ENCODE measurements at places on chromosomes 1 and 21.

- DNase-seq = no peak
Measured at GRCh38 chr1:59977075-59977410, 50.5 kb upstream of the CYP2J2 start.

DNA sequence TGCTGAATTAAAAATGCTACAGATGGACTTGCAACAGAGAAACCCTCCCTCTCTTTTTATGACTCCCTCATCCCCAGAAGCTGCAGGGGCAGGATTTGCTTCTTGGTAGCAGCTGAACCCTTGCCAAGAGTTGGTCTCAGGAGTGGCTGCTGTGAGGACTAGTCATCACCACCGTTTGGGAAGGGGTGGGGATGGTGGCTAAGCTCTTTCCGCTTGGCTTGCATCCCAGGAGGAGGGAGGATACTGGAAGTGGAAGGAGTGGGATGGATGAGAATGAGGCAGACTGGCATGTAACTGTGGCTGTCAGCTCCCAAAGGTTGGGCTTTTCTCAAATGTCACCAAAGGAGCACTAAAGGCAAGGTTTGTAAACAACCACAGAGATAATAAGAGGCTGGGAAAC is 50.8 kb upstream of the COL24A1 start:
- DNase-seq = no peak

GRCh38 chr1:241837416-241837815 is 10.6 kb upstream of the EXO1 start:
- no peak for DNase-seq

DNA sequence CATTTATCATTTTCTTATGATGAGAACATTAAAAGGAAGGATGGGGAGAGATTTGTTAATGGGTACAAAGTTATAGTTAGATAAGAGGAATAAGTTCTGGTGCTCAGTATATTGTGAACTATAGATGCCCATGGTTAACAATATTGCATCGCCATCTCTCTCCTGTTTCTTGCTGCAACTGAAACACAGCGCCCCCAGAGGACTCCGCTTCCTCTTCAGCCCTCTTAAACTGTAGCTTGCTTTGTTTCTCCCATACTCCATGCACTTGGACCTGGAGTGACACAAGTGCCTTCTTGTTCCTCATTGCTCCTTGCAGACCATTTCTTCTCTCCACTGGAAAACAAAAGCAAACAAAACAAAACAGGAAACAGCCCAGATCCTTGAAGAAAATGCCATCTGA is 70.1 kb upstream of the NTPCR start:
- peak; percentile 27 for DNase-seq

DNA sequence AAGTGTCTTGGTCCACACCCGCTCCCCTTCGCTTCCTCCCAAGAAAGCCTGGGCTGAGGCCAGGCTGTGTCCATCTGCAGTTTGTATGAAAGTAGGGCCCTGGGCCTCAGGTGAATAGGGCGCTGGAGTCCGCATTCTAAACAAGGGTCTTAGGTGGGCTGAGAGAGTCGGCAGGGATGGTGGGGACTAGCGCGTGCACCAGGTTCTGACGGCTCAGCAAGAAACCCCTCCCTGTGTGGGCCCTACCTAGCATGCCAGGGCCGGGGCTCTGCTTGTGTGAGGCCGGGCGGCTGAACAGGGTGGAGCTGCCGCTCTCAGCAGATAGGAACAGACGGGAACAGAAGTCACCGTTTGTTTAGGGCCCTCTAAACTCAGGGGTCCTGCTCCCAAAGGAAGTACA is 1.7 kb downstream of the ACTRT2 start:
- no peak for DNase-seq

DNA sequence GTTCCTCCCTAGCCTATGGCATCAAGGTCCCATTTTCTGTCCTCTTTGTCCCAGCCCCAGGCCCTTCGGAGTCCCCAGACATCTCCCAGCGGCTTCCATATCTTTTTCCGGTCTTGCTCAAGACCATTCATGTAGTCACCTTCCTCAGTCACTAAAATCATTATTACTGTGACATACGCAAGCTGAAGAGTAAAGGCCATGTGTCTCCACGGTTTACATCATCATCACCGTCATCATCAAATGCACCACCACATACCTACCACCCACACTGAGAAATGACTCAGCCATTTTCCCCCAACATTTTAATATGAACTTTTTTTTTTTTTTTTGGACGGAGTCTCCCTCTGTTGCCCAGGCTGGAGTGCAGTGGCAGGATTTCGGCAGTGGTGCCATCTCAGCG is 43.4 kb downstream of the FHAD1 start:
- peak; percentile 33 for DNase-seq

DNA sequence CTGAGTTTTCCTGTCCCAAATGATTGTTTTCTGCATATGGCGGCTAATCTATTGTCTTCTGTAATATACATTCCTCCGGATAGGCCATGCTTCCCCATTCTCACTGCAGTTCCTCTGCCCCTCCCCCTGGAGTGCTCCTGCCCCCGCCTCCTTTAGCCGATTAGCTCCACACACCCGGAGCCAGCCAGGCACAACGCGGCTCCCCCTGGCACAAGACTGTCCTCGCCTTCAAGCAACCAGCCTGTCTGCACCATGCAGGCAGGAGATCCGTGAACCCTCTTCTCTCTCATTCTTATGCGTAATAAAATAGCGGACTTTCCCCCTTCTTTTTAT is 18.0 kb downstream of the SERTAD4 start:
- no peak for DNase-seq

DNA sequence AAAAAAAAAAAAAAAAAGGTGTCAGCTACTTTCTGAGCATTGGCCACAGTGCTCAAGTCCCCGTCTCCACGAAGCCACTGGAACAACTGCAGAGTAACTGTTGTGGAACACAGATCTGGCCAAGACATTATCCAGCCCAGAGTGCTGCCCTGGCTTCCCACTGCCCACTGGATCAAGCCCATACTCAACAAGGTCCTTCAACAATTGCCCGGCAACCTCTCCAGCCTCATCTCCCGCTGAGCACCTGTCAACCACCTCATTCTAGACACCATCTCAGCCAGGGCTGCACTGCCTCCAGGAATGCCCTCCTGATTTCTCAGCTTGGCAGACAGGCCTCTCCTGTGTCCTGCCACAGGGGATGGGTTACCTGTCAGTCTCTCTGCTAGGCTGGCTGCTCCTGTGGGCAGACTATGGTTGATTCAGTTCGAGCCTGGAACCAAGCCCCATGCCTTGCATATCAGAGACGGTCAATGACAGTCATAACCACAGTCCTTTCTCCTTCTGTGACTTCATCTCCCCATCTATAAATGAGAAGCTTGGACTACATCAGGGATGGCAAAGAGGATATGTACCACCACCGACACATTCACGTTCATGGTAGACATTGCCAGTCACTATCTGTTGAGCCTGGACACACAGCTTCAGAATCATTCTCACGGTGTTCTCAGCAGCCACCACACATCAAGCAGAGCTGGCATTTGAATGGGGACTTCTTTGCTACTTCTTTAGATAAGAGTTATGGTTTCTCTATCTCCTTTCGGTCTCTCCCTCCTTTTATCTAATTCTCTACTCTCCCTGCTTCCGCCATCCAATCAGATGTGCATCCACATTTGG is 76.9 kb downstream of the MRPL37 start:
- DNase-seq = no peak

GRCh38 chr1:83883979-83884378 is 115.0 kb downstream of the TTLL7 start:
- DNase-seq = no peak

DNA sequence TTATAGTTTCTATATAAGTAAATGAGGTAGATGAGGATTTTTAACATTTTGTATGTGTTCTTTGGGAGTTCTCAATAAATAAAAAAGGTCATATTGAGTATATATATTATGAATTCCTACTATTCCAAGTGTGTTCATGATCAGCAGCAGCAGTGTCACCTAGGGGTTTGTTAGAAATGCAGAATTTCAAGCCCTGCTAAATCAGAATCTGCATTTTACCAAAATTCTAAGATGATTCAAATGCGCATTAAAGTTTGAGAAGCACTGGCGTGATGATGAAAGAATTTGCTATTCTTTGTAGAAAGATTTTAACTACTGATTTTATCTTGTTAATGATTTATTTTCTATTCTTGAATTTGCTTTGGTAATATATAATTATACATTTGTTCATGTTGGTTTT is 28.7 kb downstream of the F3 start:
- DNase-seq = no peak

DNA sequence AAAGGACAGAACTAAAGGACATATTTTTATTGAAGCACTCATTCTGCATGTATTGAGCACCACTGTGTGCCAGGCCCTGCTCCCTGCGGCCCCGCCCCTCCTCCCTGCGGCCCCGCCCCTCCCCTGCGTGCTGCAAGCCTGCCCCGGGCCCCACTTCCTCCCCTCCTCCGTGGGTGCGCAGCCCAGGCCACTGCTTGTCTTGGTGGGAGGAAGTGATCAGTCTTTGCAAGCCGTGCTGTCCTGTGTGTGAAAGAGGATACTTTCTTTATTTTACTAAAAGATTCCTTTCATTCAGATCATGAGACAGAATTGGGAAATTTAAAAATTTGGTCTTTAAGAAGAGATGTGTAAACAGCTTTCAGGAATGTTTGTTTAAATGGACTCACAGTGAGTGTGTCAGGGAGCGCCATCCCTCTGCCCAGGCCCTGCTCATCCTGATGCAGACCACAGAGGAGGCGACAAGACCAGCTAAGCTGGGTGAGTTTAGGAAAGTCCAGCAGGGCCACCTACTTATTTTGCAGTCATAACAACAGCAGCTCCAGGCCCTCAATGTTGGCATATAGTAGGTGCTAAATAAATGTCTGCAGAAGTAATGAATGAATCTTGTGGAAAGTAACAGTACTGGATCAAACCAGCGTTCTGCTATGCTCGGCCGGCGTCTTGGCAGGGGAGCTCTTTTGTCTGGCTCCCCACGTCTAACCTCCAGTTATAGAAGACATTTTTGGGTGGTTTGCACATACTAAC is 88.3 kb upstream of the SELENON start:
- DNase-seq = peak; percentile 71

- DNase-seq = no peak
Measured at GRCh38 chr1:24020025-24020424, 39.9 kb upstream of the SRSF10 start.

DNA sequence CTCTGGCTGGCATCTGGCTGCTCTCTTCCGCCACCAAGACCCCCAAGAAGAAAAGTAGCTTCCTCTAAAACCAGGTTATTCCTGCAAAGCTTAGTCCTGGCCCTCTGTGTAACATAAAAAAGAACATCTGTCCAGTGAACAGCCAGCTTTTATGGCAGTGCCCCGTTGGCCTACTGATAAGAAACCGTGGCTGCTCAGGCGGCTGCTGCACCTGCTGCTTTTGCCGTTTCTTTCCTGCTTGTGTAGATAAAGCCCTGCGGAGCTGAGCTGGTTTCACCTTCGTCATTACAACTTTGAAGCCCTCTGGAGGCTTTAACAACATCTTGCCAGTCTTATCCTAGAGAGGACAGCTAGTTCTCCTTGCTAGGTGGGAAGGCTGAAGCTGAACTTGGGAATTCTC is 20.5 kb downstream of the ELAPOR1 start:
- DNase-seq = peak; percentile 20

- DNase-seq = no peak
Measured at GRCh38 chr1:201409440-201409839, 10.3 kb upstream of the LAD1 start.

- DNase-seq = no peak
Measured at GRCh38 chr1:183315991-183316758, 102.0 kb downstream of the NMNAT2 start.

DNA sequence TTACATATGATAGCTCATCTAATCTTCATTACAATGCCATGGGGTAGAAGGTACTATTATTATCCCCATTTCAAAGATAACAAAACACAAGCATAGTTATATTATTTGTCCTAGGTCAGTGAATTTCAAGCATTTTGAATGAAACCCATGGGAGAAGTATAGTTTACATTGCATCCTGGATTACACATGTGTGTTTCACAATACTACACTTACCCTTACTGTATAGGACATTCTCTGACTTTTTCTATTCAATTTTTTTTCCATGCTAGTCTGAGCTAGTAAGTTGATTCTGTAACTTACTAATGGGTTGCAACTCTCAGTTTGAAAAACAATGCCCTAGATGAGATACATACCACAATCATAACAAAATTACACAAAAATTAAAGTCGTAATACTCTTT is 8.7 kb upstream of the GPX7 start:
- no peak for DNase-seq

DNA sequence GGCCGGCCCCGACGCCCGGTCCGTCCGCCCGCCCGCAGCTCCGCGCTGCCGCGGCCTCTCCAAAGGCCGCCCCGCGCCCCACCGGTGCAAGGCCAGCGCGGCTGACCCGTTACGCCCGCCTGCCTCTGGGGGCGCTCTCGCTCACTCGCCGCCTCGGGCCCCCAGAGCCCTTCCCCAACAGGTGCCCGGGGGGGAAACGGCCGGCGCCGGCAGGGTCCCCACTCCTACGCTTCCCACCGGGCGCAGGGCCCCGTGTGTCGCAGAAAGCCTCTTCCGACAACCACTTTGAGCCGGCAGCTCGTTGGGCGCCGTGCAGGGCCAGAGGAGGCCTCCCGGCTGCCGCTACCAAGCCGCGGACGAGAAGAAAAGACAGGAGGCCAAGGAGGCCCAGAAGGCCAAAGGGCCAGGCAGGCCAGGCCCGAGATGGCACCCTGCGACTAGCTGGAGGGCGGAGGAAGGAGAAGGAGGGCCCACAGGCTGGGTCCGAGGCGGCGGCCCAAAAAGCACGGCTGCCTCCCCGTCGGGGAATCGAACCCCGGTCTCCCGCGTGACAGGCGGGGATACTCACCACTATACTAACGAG is 64.9 kb upstream of the FCGR2A start:
- peak; percentile 79 for DNase-seq

DNA sequence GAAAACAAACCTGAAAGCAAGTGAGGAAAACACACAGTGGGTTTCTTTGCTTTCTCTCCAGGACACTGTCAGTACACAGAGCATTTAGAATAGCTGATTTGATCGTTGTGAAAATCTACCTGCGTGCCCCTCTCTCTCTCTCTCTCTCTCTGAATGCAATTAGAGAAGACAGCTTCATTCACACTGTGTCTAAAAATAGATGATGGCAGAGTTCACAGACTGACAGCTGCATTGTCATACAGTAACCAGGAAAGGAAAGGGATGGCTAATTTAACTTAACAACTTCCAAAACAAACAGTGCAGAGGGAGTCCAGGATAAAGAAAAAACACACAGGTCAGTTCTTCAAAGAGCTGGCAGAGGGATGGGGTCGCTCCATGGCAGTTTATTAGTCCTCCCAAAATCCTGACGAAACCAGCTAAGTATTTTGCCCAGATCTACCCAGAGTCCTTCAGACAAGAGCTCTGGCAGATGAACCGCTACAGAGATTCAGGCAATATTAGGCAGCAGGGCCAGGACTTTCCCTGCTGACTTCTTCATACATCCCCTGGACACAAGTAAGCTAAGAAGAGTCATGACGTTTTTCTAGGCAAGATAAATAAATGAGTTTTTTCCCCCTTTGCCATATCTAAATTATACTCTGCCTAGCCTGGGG is 58.9 kb downstream of the WLS start:
- DNase-seq = no peak

GRCh38 chr1:95168761-95169351 is 51.7 kb downstream of the TLCD4 start:
- DNase-seq = no peak
